ENCODE measurements at places on chromosomes 1 and 21.

DNA sequence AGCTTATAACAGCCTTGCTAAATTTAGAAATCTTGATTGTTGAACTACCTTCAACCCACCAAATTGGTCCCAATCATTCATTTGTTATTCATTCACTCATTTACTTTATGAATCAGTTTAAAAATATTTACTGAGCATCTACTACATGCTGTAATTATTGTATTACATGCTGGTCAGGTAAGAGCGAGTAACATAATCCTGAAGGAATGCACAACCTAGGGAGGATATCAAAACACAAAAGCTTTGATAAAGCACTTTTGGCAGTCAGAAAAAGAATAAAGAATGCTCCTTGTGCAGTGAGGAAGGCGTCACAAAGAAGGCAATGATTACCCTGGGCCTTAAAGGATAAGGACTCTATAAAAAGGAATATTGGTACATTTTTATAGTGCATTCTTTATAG is 518.9 kb upstream of the NR5A2 start:
- DNase-seq, result no peak

GRCh38 chr1:244291236-244292201 is 160.2 kb downstream of the ADSS2 start:
- DNase-seq, result no peak

DNA sequence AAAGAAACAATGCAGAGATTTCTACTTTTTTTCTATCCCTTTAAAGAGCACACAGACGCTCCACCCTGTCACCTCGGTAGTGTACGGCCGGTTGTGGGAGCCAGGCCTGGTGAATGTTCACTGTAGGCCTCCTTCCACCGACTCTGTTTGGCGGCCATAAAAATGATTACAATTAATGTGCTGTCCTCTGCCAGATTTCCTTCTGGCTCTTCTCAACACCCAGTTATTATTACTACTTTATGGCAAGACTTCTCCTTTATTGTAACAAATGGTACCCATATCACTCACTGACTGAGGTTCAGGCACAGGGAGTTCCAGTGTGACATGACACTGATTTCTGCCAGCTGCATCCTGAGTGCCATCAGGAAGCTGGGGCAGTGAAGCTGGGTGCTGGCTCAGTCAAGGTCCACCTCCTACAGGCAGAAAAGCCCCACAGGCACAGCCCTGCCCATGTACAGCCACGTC is 37.4 kb downstream of the GPR161 start:
- DNase-seq, result no peak

DNA sequence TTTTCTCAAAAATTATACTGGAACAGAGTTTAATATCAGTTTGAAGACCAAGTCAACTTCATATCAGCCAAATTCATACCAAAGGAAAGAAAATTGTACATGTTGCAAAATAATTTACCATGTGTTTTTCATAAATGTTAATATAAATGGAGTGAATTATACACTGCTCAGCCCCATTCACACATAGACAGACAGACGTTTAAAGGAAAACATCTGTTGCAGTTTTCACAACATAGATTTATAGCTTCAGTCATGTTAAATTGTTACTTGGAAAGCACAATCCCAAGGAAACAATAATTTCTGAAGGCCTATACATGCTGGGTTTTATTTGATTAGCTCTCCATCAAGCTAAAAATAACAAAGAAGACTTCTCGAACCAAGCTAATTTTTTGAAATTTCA is 27.8 kb upstream of the HYI start:
- no peak for DNase-seq

DNA sequence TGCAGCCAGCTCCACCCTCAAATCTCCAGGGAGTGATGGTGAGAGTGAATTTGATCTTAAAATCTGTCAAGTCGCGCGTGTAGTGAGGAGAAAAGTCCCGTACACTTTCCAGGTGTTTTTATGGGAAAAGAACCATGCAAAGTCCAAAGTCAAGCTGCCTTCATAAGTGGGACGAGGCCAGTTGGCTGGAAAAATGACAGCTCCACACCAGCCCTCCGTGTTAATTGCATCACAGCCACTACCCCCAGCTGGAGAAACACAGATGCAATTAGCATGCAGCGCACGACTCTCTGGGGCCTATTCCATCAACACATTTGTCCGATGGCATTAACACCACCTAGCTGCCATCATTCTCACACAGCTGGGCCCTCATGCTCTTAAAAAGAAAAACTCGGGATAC is 68.4 kb downstream of the KLHDC7A start:
- no peak for DNase-seq

DNA sequence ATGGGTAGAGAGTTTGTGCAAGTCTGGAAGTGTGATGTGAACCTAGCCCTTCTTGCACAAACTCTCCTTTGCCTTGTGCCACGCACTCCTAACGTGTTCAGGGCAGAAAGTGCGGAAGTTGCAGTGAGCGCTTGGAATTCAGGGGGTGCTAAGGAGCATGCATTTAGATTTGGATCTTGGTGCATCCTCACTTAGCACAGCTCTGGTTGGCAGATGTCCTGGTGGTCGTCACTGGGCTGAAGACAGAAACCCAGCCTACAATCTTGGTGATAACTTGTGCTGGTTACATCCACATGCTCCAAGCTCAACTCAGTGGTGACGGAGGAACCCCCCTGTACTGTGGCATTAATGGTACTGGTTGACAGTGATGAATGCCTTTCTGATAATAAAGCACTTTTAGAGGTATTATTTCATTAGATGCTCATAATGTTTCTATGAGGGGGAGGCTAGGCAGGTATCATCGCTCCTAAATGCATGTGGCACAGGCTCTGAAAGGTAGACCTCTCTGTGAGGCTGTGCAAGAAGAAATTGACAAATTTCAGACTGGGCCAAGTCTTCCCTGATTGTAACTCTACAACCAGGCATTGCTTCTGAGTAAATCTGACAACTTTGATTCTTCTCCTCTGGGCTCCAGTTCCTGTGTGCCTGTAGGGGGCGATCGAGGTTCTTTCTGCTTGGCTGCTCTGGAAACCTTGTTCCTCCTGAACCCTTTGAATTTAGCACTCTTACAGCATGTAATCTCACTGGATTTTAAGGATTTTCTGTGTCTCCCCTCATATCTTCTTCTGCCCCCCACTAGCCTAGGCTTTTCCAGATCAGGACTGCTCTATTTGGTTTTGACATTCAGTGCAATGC is 40.6 kb downstream of the MAPKAPK2 start:
- peak; percentile 19 for DNase-seq

GRCh38 chr1:53747841-53748240 is 8.9 kb upstream of the GLIS1 start:
- no peak for DNase-seq

DNA sequence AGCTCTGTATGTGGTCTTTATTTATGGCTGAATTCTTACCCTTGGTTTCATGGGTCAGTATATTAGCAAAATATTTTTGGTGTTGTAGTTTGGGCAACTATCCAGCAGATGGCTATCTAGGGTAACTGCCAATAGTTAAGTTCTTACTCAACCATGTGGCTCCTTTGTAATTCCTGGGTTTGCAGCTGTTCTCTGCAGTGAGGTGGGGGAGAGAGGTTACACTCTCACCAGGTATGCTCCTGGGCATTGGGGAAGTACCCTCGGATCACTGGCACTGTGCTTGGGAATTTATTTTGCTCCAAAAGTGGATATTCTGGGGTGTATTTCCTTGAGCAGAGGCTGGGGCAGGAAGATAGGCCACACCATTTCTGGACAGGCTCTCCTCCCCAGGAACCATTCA is 436.7 kb upstream of the TMPRSS15 start:
- peak; percentile 8 for DNase-seq

GRCh38 chr1:50703240-50703639 is 256.8 kb downstream of the FAF1 start:
- DNase-seq, result no peak

DNA sequence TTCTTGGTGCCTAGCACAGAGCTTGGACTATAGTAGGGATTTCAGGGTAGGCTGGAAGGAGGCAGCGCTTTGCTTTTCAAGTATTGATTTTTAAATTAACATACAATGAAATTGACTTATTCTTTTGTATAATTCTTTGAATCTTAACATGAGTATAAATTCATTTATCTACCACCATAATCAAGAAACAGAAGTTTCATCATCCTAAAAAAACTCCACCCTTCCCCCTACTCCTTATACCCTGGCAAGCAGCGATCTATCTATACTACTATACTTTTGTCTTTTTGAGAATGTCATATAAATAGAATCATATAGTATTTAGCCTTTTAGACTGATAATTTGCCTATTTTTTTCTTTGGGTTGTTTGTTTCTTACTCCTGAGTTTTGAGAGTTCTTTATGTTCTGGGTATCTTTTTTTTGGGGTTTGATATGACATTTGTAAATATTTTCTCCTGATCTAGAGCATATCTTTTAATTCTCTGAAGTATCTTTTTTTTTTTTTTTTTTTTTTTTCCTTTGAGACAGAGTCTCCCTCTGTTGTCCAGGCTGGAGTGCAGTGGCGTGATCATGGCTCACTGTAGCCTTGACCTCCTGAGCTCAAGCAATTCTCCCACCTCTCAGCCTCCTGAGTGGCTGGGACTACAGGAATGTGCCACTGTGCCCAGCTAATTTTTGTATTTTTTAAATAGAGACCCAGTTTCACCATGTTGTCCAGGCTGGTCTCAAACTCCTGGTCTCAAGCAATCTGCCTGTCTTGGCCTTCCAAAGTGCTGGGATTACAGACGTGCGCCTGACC is 6.4 kb downstream of the RPS6KC1 start:
- DNase-seq, result no peak

GRCh38 chr1:153195216-153195615 is 8.0 kb upstream of the LELP1 start:
- no peak for DNase-seq

DNA sequence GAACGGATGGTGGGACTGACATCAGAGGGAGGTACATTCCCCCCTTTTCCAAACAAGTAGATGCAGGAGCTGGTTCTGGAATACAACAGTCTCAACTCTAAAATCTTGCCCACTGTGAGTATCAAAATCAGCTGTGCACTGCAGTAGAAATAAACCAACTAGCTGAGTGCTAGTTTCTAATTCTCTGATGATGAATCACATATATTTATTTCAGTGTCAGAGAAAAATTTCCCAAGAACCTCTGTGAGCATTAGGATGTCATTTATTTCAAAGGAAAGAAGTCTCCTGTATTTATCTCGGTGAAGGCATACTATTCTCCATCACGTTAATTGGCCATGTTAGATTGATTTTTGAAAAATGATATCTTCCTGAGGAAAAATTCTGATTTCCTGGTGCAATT is 67.1 kb downstream of the LHX9 start:
- DNase-seq, result no peak

- peak; percentile 80 for DNase-seq
Observed at GRCh38 chr1:52002038-52002917, 11.8 kb upstream of the RAB3B start.

GRCh38 chr1:245485996-245486395 is 331.2 kb downstream of the KIF26B start:
- DNase-seq, result no peak

DNA sequence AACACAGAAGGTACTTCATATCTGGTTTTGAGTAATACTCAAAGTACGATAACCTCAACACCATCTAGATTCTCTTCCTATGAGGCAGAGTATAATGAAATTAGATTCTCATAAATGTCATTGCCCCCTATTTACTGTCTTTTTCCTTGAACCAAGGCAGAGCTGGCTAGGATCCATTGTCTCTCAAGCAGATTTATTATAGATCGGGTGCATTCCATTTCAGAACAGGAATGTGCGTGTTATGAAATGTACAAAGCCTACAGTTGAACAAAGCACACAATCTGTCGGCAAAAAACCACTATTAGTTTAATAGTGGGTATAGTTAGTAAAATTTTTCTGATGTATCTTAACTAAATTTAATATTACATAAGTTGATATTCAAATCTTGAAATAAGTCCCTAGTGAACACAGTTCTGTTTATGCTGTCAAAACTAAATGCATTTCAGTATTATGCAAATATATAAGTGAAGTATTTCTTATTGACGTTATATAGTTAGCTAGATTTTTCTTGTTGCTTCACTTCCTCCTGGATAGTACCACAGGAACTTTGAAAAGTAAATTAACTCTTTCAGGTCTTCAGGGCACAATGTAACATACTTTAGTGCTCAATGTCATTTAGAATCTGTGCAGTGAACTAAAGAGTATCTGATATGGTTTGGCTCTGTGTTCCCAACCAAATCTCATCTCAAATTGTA is 92.1 kb downstream of the DDAH1 start:
- peak; percentile 44 for DNase-seq

GRCh38 chr1:231723146-231723545 is 96.6 kb downstream of the DISC1 start:
- DNase-seq, result no peak

- DNase-seq, result no peak
Observed at GRCh38 chr1:204320382-204320804, 39.3 kb downstream of the PLEKHA6 start.

- no peak for DNase-seq
Observed at GRCh38 chr1:226337276-226337875, 28.4 kb upstream of the LIN9 start.

DNA sequence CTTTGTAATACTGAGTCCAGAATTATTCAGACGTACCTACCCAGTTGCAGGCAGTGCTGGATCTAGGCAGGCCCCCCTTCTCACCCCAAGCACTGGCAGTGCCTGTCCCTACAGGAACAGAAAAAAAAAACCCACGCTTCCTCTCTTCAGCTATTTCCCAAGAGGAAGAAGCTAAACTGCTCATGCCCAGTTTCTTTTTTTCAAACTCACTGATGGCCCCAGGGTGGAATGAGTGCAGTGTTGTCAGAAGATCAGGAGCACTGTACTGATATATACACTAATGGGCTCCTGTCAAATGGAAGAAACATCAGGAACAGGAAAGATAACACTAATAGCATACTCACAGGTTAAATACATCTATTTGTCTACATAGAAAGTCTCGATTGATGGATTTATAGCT is 28.2 kb upstream of the DOCK7 start:
- no peak for DNase-seq

GRCh38 chr1:59692591-59692990 is 122.2 kb upstream of the HOOK1 start:
- peak; percentile 83 for DNase-seq

All from SK-N-DZ (cell line).